ENCODE measurements at places on chromosomes 2 and 18.

- DNase-seq: no peak
Measured at GRCh38 chr2:160301420-160301819, 101.3 kb upstream of the ITGB6 start.

GRCh38 chr18:48877941-48878340, 72.8 kb downstream of the SMAD7 start:
- DNase-seq: no peak

GRCh38 chr2:21422724-21423522, 299.2 kb downstream of the TDRD15 start:
- no peak for DNase-seq

DNA sequence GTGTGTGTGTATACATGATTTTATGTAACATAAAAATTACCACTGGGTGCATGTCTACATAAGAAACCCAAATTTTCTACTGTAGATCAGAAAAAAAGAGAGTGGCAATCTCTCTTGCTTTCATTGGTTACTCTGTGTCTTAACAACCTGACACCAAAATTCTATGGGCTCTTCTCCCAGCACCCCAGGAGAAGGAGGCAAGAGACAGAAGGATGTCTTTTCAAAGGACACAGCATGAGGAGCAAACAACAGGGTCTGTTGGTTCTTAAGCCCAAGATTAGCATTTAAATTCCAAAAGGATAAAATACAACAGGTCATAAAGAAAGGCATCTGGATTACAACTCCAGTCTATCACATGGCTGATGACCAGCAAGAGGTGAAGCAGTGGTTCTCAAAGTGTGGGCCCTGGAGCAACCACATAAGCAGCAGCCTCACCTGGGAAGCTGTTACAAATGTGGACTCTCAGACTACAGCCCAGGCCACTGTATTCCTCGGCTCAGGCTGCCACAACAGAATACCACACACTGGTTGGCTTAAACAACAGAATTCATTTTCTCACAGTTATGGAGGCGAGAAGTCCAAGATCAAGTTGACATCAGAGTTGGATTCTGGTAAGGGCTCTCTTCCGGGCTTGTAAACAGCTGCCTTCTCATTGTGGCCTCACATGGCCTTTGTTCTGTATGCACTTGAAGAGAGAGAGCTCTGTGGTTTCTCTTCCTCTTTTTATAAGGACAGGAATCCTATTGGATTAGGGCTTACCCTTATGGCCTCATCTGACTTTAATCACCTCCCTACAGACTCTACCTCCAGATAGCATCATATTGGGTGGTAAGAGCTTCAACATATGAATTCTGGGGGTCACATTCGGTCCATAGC, 79.8 kb upstream of the RNF152 start:
- DNase-seq: no peak

- no peak for DNase-seq
Measured at GRCh38 chr2:172791953-172792352, 56.3 kb downstream of the RAPGEF4 start.

DNA sequence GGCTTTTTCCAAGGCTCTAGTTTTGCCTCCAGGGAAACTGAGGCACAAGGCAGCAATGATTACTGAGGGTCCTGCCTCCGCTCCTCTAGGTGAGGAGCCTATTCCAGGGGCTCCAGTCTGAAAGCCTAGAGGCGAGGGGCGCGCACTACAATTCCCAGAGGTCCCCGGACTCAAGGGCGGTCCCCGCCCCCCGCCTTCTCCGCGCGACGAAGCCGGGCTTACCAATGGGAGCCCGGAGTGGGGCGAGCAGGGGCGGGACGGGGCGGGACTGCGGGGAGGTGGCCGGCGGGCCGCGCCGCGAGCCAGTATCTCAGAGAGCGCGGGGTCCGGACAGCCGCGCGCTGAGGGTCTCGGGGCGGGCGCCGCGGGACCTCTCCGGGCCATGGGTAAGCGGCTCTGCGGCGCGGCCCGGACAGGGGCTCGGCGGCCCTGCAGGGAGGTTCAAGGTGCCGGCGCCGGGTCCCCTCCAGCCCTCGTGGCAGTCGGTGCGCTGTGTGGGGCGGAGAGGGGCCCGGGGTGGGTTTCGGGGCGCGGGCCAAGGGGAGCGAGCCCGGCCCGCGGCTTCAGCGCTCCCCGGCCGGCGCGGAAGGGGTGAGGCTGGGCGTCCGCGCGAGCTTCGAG, at the start of gene ARID5A:
Gene ARID5A, plus strand, starts transcription at position 308 of the 621 bp plus-strand sequence. Its CDS starts 75 bp downstream, at position 383.
- DNase-seq: peak; percentile 80

GRCh38 chr2:102005989-102006885, 14.5 kb downstream of the IL1R2 start:
- DNase-seq: no peak

DNA sequence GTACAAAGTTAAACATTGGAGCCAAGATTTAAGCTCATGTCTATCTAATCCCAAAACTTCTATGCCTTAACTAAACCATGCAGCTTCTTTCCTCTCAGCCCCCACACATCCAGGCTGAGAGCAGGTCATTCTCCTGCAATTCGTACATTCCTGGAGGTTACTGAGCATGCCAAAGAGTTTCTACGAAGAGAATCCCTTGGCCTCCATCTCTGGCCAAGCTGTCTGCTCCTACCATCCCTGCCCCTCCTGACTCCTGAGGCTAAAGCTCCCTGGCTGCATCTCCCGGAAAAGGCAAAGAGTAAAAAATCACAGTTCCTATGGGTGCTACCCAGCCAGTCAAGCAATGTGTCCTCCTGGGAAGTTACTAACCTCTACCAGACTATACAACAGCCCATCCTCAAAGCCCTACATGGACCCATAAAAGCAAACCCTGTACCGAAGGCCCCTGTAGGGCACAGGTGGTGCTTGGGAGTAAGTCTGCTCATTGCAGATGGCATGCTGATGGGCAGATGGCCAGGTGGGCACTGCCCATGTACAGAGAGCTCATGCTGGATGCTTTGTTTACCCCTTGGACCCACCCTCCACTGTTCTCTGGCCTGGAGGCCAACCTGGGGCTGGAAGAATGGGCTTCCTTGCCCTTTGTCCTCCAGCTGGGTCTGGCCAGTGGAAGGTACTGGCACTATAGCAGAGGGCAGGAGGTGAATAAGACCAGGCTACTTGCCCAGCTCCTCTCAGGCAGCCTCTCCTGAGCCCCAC, 99.5 kb downstream of the TTC32 start:
- DNase-seq: no peak

DNA sequence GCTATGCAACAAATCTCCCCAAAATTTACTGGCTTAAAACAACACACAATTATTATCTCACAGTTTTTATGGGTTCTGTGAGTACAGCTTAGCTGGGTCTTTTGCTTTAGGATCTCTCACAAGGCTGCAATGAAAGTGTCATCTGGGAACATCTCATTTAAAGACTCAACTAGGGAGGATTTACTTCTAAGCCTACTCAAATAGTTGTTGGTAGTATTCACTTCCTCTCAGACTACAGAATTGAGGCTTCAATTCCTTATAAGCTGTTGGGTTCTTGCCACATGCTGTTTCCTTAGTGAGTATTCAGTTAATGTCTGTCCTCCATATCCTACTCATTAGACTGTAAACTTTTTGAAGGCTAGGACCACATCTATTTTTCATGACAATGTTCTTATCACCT, 72.3 kb downstream of the MDH1 start:
- no peak for DNase-seq

DNA sequence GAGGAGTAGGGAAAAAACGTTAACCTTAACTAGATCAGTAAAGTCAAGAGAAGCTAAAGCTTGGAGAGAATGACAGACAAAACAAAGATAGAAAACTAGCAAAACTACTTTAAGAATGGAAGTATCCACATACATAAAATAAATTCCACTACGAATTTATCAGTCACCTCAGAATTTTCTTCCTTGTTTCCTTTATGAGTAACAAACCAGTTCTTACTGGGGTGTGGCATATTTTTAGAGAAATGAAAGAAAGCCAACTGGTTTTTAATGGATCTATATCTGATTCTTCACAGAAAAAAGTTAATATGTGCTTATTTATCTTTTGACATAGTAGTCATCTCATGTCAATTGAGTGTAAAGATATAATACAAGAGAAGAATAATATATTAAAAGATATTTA, 2033.7 kb upstream of the CELF4 start:
- no peak for DNase-seq

- no peak for DNase-seq
Measured at GRCh38 chr2:69694894-69695849, 46.8 kb upstream of the ANXA4 start.

- DNase-seq: no peak
Measured at GRCh38 chr2:86360776-86361175, 23.4 kb upstream of the REEP1 start.

DNA sequence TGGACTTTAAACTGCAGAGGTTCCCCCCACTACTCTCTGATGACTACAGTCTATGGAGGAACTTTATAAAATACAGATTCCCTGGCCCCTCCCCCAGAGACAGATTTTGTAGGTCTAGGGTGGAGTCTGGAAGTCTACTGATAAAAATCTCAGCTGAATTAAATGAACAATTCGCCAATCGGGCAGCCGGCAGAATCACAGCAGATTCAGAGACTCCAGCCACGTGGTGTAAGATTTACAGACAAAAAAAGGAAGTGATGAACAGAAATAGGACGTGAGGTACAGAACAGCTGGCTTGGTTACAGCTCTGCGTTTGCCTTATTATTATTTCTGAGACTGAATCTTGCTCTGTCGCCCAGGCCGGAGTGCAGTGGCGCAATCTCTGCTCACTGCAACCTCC, 21.4 kb upstream of the MTA3 start:
- DNase-seq: no peak

- no peak for DNase-seq
Measured at GRCh38 chr2:24832931-24833701, 39.9 kb downstream of the CENPO start.

DNA sequence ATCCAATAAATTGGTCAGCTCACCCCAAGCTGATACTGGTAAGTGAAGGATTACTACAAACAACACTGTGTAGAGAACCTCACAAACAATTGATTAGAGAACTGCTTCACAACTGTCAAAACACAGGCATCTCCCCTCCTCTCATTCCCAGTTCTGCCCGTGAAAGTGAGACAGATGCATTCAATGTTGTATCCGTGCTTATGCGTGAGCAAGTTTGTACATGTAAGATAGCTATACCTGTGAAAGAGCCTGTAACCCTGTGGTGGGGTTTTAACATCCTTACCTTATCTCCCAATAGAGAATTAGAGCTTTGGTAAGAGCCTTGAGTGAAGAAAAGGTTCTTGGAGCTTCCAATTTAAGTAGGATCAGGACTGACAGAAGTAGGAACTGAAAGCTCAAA, 9.1 kb downstream of the MARCHF4 start:
- no peak for DNase-seq

GRCh38 chr2:82968358-82968757, 1490.7 kb downstream of the SUCLG1 start:
- no peak for DNase-seq

DNA sequence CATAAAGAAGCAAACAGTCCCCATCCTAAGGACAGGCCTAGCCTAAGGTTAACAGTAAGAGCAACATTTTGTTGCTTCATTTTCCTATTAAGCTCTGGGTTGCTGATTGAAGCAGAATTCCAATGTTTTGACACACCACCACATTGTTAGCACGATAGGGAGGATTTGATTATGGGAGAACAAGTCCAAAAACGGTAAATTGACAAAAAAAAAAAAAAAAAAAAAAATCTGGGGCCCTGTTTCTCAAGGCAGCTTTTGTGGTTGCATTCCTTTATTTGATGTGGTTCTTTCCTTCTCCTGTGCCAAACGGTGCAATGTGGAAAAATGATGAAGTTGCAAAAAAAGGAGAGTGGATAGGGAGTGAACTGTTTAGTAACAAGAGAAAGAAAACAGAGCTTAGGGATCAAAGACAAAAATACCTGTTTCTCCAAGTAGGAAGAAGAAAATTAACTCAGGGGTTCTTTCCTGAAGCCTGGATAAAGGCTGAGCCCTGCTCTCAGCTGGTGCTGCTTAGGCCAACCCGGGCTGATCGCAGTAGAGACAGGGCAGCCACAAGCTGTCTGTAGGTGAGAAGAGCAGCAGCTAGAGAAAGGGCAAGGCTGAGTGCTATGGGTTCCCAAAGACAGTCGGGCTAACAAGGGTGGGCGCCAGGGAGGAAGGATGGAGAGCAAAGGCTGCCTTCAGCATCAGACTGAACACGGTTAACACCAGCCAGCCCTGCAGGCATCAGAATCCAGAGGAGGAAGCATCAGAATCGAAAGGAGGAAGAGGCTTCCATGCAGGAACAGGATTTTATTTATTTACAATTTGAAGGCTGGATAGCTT, 167.8 kb upstream of the FOSL2 start:
- no peak for DNase-seq

DNA sequence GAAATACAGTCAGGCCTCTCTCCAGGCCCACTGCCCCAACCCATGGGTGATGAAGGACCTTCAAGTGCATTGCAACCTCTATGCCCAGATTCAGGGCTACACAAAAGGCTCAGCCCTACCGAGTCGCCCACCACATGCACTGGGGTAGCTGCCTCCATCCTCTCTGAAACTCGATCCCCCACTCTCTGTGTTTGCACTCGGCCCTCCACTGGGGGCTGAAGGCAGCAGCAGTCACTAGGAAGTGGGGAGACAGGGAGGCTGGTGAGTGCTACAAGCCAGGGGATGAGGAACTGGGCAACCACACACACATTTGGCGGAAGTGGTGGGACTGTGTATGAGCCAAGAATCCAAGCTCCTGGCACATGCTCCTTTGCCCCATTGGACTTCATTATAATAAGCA, 94.6 kb downstream of the CERS6 start:
- no peak for DNase-seq

DNA sequence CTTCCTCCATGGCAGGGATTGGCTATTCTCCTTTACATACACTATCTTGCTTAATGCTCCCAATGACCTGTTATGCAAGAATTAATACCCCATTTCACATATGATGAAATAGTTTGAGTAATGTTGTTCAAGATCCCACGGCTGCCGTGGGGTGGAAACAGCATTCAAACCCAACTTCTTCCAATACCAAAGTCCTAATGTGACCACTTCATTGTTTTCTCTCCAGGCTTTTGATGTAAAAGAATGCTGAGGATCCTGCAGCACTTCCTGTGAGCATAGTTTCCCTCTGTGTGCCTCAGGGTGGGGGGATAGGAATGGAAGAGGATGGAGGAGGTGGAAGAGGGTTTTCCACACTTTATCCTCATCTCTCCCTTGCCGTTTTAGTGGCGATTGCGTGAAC, 199.4 kb downstream of the IRS1 start:
- DNase-seq: no peak

- no peak for DNase-seq
Measured at GRCh38 chr2:33370636-33371265, 105.7 kb upstream of the RASGRP3 start.

- no peak for DNase-seq
Measured at GRCh38 chr18:35345950-35346349, 1.7 kb upstream of the ZNF24 start.
